ENCODE measurements at places on chromosomes 3 and 15. TPM values are rescaled to one million over a fixed set of nuclear protein-coding genes. Genes with fewer than 3 reads are reported as not detected.
A peak's percentile ranks its signal among the peaks of the same experiment; 100 is the strongest.

DNA sequence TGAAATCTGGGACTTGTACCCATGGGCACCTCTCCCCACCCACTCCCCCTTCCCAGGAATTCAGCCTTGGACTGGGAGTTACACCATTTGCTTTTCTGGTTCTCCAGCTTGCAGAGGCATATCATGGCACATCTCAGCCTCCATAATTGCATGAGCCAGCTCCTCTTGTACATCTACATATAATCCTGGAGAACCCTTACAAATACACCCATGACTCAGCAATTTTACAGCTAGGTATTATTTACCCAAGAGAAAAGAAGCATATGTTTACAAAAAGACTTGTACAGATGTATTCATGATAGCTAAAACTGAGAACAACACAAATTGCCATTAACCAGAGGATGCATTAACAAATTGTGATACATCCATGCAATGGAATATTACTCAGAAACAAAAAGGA lies 58.4 kb downstream of the RPLP1 start:
- no peak for DNase-seq

- DNase-seq, result peak; percentile 50
These were observed 51.5 kb upstream of the UBE2E1 start for GRCh38 chr3:23754215-23754614.

DNA sequence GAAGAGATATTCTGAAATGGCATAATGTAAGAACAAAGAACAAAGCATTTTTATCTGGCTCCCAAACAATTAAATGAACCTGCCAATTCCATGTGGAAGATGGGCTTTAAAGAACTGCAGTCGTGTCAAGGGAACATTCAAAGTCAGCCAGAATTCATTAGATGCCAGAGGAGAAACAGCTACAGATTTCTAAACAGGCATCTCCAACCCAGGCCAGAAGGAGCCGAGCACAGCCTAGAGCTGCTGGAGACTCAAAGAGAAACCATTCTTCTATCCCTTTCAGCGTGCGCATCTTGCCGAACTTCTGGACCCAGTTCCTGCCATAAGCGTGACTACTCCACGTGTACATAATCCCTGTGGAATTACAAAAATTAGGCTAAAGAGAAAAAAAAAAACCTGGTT lies 60.4 kb downstream of the MB21D2 start:
- no peak for DNase-seq

DNA sequence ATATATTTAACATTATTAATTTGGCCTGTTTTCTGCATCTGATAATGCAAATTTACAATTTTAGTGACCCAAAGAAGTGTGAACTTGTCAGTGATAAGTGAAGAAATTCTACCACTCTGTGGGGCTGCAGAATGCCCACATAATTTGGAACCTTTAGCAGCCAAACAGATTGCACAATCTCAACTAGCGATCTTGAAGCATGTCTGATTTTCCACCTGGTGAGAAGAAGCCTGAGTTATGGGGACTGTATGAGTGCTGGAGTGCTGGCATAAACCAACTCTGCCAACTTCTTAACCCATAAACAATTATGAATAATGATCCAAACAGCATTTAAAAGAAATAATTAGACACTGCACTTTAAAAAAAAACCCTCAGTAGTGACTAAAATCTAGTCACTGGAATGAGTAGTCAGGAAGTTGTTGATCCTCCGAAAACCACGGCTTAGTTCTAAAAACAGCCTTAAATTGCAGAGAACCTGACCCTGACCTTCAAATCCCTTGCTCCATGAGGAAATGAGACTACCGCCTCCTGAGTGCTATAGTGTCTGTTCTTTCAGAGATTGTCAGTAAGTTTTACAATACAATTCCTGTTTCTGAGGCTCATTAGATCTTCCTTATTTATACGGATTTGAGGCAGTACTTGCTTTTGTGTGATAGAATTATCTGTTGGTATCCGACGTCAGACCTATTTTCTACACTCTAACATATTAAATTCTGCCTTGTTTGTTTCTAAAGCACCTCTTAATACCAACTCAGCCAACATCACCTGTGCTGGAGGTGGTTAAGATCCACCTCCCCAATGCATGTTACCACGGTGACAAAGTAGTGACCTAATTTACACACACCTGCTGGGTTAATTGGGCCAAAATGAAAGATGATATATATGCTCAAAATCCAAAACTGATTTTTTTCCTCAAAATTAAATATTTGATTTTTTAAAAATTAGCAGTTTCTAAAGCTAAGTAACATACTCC lies 267.7 kb downstream of the ZBTB20 start:
- no peak for DNase-seq

GRCh38 chr3:76582632-76583378 lies 457.1 kb upstream of the ROBO2 start:
- no peak for DNase-seq

DNA sequence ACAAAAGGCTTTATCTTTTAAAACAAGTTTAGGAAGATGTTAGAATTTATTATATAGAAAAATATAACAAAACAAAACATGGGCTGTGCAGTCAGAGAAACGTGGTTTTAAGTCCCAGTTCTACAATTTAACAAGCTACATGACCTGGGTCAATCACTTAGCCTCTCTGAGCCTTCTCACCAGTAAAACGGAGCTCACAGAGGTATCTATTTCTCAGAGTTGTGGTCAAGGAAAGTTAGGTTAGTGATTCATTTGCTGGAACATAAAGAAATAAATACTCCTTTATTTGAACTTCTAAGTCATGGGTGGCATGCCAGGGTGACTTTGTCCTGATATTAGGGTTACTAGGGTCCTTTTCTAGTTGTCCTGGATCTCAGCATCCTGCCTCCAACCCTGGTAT lies 10.8 kb upstream of the CCDC174 start:
- no peak for DNase-seq

DNA sequence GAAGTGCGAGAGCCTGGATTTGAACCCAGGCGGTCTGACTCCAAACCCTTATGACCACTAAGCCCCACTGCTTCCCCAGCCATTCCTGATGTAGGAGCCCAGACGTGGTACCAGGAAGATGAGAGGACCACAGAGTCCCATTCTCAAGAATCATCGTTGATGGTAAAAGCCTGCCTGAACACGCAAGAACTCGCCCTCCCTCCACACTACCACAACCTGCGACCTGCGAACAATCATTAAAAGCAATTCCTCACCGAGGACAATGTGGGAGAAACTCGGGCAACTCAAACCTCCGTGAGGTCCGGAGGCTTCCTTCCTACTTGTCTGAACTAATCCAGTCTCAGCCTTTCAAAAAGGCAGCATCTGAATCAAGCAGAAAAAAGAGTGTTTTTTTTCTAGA lies 10.3 kb downstream of the MAGI1 start:
- DNase-seq, result no peak

DNA sequence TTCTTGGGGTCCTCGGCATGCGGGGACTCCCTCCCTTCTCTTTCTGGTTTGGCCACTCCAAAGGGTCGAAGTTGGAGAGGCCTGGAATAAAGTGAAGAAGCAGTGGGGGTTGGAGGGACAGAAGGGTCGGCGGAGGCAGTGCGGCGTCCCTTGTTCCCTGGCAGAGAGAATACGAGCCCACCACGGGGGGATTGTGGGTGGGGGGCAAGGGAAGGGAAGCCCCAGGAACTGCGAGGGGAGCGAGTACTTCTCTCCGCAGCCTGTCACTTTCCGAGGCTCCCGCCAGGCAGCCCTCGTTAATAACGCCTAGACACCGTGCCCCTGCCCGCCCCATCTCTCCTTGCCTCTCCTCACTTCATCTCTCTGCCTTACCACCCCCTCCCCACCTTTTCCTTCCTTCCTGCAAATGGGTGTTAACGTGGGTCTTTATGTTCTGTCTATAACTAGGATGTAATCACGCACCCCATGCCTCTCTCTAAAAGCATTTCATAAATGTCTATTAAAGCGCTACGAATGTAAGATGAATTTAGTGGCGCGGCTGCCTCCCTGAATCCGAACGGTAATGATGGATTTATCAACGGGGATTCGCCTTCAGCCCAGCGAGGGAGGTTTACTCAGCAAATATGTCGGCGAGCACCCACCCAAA lies 13.7 kb downstream of the NR2F2 start:
- DNase-seq, result no peak

The CHL1 gene
- total RNA-seq, result 65.7 TPM

The LMCD1 gene
- total RNA-seq, result 39.2 TPM

All from suprapubic skin (tissue), 4 donors.